ENCODE measurements at places on chromosomes 3 and 15.
A peak's percentile ranks its signal among the peaks of the same experiment; 100 is the strongest.

DNA sequence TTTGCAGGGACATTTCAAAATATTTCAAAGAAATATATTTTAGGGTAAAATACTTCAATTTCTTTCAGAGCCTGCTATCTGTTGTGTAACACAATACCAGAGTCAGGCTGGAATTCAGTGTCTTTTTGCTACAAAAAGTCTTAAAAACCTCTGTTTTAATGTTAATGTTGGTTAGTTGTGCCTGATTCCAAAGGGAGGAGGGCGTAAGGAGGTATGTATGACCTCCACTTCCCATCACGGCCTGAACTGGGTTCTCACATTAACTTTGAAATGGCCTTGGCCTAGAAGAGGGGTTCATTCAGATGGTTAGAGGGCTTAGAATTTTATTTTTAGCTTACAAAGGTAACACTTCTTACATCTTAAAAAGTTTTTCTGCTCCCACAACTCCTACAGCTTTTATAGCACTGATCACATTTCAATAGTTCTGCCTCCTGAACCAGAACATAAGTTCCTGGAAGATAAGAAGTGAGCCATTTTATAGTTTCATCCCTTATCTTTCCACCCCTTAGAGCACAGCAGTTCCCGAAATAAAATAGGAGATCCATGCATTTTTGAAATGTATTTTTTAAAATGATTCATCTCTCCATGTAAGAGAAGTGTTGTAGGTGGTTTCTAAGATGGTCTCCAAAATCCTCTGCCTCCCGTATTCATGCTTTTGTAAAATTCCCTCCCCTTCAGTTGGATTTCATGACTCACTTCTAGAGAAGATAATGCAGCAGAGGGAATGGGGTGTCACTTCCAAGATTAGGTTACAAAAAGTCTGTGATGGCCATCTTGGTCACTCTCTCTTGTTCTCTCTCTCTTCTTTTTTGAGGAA, 543.1 kb upstream of the NECTIN3 start:
- no peak for DNase-seq

DNA sequence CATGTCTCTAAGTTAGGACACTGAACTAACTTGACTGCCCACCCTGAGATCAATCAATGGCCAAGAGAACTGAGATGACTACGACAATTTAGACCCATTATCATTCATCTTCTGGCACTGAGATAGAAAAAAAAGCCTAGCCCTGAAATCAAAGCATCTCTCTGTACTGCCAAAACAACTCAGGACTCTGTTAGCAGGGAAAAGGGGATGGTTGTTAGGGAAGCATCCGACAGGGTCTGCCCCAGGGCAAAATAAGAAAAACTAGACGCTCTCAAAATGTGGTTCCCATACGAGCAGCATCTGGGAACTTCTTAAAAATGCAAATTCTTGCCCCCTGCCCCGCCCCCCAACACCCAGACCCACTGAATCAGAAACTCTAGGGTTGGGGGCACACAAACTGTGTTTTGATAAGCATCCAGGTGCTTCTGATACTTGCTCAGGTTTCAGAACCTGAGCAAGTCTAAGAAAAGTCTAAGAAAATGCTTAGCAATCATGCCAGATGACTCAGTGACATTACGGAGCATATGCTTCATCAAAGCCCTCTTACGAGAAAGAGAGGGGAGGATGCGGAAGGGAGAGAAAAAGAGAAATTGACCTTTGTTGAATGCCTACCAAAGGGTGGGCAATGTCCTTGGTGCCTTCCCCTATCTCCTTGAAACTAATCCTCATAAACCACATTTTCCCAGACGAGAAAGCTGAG, 172.8 kb upstream of the HES1 start:
- no peak for DNase-seq

DNA sequence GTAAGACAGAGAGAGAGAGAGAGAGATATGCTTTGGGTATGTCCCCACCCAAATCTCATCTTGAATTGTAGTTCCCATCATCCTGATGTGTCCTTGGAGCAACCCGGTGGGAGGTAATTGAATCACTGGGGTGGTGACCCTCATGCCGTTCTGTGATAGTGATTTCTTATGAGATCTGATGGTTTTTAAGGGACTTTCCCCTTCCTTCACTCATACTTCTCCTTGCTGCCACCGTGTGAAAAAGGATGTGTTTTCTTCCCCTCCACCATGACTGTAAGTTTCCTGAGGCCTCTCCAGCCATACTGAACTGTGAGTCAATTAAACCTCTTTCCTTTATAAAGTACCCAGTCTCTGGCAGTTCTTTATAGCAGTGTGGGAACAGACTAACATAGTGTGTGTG, 60.3 kb downstream of the EOMES start:
- no peak for DNase-seq

DNA sequence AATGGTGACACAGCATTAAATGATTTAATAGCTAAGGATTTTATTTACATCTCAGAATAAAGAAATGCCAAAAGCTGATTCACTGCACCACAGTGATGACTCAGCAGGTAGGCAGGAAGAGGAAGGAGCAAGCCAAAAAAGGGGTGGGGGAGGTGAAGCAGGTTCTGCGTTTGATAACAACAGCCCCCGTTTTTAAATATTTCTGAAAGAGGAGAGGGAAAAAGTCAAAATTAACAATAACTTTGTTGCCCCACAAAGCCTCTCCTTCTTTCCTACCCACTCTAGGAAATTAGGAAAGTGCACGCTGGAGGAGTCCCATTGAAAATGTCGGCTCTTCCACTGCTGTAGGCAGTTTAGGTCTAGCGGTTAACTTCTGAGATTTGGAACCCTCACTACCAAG, 9.9 kb upstream of the CCDC54 start:
- no peak for DNase-seq

GRCh38 chr3:63043631-63044030, 168.4 kb upstream of the CADPS start:
- no peak for DNase-seq

GRCh38 chr3:142040941-142041491, 108.3 kb downstream of the TFDP2 start:
- DNase-seq = no peak

DNA sequence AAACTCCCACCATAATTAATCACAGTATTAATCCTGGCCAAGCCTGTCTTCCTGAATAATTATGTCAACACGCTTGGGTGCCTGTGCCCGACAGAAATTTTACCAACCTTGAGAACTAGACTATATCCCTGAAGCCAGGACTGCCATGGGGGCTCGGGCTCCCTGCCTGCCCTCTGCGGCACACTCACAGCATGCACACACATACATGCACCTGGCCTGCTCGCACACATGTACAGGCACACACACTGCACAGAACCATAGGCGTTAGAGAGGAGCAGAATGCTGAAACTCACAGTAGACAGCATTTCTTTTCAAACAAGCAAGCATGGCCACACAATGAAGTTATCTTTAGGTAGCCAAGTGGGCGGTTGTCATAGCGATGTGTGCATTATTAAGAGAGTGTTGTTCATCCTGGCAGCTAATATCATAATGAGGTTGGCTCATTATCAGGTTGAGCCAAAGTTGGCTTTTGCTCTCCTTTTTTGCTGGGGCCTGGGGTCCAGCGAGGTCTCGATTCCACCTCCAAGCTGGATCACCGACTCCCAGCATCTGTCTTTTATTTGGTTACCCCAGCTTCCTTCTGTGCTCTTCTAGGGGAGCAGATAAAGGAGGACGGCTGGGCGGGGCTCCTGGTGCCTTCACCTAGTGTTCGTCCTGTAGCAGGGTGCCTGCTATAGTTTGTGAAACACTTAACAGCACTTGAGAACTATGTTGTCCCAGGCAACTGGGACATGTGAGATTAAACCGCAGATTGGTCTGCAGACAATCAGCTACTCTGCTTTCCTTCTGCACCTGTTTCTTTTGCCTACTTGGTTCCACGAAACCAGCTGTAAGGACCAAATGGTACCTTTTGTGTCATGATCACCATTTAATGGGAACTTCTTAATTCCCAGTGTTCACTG, 91.4 kb downstream of the ZNF621 start:
- peak; percentile 47 for DNase-seq

GRCh38 chr15:70054884-70055387, 42.8 kb downstream of the TLE3 start:
- no peak for DNase-seq

DNA sequence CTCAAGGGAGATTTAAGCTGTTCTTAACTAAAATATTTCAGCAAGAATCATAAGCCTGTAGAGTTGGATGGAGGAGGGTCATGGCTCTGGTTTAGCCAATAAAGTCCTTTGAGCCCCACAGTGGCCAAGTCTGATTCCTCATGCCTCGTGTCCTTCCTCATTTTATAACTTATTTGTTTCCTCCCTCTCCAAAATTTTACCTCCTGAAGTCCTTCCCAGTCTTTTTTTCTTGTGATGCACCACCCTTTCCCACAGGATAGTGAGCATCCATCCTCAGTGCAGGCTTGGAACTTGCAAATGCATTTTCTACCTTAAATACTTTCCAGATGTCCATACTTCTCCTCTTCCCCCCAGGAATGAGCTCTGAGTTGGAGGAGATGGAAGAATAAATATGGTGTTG, 162.7 kb upstream of the AGTR1 start:
- no peak for DNase-seq

GRCh38 chr3:60289341-60290121, 961.7 kb downstream of the FHIT start:
- DNase-seq = no peak

DNA sequence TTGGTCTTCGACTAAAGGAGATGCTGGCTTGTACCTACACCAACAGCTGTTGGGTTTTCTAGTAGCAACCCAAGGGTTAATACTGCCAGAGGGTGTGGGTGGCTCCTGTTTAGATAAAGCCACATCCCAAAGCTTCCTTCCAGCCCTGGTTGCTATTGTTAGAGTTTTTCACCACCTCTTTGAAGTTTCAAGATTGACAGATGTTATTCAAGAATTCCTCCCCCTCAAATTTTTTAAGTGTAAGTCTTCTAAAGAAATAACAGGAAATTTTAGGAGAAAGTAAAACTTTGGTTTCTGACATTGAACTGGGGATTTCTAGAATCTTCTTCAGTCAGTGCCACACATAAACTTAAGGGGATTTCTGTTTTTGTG, 60.9 kb downstream of the TGFBR2 start:
- DNase-seq = no peak

GRCh38 chr3:194711913-194712312, 26.2 kb downstream of the FAM43A start:
- DNase-seq = no peak

GRCh38 chr3:8343058-8343457, 158.6 kb upstream of the LMCD1 start:
- DNase-seq = no peak

GRCh38 chr3:194707147-194707540, 21.5 kb downstream of the FAM43A start:
- DNase-seq = no peak

- no peak for DNase-seq
These were observed 7.4 kb downstream of the TRANK1 start for GRCh38 chr3:36937492-36937891.

GRCh38 chr15:89002281-89002761, 85.9 kb upstream of the ABHD2 start:
- no peak for DNase-seq

DNA sequence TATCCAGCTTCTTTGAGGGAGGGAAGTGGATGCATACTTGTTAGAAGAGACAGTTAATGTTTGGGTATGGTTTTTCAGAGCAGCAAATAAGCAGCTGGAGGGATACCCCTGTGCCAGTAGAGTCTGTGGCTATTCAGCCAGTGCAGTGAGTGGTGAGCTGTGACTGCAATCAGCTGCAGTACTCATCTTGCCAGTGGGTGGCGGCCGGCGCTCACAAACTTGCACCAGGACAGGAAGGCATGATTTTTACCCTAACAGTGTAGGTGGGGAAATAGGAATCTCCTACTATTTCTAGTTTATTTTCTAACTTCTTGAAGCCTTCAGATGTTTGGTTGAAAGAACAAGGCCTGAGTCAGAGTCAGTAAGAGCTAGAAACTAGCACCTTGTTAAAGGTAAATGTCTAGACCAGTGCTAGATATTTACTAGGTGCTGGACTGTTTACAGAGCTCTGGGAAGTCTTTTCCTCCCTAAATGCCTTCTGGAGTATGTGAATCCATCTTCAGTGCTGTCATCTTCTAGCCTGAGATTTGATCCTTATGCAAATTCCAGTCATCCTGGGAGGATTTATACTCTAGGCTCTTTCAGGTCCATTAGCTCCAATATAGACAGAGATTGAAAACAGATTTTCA, 23.6 kb downstream of the TIMP4 start:
- DNase-seq = no peak

DNA sequence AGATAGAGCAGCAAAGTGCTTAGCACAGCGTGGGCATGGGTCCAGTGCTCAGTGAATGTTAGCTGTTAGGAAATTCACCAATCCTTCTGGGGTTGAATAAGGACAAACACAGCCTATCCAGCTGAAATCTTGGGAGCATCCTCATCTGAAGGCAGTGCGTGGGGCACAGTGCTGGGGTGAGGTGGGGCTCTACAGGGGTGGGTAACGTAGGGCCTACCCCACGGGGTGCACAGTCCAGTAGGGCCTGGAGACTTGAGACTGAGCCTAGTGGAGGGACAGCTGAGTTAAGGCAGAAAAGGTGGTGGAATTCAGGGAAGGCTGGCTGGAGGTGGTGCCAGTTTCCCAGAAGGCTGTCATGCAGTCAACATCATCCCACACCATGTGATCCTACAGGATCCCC, 73.0 kb downstream of the ISG20 start:
- DNase-seq = no peak

- no peak for DNase-seq
These were observed 16.7 kb upstream of the TBL1XR1 start for GRCh38 chr3:177213801-177214535.

- DNase-seq = no peak
These were observed 241.0 kb downstream of the NSUN3 start for GRCh38 chr3:94303897-94304296.

DNA sequence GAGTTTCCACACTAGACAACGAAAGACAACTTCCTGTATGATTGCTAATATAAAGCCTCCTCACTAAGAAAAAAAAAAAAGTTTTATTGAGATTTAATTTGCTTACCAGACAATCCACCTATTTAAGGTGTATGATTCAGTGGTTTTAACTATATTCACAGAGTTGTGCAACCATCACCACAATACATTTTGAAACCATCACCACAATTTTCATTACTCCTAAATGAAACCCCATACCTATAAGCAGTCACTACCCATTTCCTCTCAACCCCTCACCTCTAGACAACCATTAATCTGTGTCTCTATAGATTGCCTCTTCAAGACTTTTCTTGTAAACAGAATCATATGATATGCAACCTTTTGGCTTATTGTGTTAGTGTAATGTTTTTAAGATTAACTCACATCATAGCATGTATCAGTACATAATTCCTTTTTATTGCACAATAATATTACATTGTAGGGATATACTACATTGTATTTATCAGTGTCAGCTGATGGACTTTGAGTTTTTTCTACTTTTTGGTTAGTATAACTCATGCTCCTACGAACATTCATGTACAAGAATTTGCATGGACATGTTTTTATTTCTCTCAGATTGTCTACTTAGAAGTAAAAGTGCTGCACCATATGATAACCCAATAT, 339.7 kb downstream of the NLGN1 start:
- no peak for DNase-seq

DNA sequence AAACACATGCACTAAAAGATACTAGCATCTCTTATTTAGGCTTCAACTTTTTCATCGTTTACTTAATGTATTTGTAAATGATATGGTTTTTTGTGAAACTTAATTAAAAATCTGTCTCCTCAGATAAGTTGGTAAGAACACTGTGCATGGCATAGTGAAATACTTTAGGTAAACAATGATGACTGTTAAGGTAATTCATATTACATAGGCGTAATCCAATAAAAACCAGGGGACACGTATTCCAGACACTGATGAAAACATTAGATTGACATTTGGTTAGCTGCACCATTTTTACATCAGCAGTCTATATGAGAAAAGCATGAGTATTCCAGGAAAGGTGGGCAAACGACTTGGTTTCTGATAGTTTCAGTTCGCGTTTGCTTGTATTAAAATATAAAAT, 170.0 kb downstream of the MBNL1 start:
- no peak for DNase-seq

Measured in NCI-H187 (cell line).